ENCODE measurements at places on chromosomes 5 and 9.

GRCh38 chr9:122393284-122393983 is 22.6 kb downstream of the PTGS1 start:
- no peak for DNase-seq

DNA sequence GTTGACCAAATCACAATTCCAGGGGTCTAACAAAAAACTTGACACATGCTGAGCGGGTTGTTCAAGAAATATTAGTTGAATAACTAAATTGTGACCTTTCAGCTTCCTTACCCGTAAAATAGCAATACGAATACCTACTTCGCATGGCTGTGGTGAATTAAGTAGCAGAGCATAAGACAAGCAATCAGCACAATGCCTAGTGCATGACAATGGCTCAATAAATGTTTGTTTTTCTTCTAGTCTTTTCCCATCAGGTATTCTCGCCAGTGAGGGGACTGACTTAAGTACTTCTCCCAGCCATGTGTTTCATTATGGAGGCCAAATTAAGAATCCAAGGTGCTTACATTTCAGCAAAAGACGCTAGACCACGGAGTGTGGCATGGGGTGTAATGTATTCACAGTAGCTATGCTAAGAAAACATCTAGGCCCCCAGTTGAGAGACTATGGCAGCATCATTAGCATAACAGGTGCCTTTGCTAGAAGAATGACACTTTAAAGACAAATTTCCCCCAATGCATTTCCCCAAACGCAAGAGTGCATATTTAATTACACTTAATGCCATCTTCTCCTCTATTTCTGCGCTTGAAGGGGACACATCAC is 145.9 kb downstream of the ASTN2 start:
- DNase-seq: no peak

GRCh38 chr5:108581026-108581425 is 166.7 kb upstream of the FER start:
- DNase-seq: no peak

DNA sequence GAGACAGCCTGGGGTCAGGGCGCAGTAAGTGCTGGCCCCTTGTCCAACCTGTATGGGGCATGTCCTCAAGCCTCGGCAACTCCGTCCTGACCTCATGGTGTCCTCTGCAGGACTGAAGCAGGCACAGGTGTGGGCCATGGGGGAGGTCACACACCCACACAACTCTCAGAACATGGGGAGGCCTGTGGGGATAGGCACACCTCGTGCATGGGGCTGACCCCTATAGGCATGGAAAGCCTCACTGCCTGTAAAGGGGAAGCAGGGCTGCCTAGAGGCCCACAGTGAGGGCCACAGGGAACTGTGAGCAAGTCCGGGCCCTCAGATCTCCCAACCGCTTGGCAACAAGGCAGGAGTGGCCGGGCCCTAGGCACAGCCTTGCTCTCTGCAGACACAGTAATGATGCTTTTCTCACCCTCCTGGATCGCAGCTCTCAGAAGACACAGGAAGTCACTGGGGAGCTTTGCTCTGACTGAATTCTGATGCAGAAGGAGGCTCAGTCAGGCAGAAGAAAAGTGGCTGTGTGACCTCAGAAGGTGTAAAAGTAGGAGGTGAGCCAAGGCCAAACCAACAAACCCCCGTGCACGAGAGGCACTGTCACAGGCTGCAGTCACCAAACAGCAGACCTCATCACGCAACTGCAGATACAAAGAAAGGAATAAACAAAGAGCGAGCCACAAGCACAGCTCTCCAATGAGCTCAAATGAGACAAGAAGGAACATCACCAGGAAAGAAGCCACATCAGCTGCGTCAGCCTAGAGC is 5.4 kb downstream of the IPPK start:
- no peak for DNase-seq

GRCh38 chr5:41940641-41941040 is 15.6 kb downstream of the FBXO4 start:
- no peak for DNase-seq
